Brain pericyte (primary cell): ENCODE measurements at places on chromosomes 7 and 10.

- DNase-seq = no peak
Observed at GRCh38 chr7:142231716-142232115, 26.1 kb downstream of the PRSS58 start.

DNA sequence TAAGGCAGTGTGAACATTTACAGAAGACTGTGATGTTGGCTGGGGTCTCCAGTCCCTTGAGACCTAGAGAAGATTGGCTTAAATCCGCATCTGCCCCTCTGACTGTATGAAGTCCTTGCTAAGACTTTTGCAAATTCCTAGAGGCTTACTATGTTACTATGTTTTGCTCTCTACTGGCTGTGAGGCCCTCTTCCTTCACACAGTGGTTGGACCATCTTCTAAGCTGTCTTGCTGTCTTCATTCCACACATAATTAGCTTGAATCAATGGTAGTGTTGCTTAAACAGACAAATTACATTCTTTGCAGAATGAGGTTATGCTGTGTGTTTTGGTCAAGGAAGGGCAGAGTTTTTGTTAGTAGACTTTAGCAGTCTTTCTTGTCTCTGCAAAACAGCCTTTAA lies 658.0 kb downstream of the TYW1 start:
- no peak for DNase-seq

DNA sequence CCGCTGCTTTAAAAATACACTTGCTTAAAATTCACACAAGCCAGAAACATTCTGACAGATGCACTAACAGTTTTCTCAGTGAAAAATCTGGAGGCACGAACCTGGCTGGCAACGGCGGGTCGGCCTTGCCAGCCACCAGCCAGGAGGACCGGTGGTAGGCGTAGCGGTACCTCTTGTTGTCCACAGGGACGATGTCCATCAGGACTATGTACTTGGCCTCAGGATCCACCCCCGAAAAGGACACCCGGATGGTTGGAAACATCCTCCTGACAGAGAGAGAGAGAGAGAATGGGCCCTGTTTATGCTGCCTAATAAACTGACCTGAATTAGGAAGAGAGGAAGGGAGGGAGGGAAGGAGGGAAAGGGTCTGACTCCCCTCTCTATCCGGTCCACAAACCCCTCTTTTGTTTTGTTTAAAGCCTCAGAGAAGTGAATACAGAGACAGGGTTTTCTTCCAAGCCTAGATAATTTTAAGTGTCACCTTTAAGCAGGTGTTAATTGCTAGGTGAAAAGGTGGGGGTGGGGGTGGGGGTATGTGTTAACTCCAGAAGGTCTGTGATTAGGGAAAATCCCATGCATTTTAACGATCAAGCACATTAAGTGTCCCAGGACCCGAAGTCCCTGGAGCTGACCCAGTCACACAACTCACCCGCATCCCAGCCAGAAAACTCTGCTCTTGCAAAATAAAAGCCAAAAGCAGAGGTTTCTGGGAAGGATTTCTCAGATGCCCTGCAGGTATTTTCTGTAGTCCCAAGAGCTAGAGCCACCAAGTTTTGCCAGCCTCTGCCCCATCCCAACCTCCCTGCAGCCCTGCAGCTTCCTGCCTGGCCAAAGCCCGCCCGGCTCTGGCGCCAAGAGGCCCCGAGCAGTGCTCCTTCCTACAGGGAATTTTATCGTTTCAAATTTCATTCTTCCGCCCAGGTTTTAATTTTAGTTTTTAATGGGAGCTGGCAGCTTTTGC lies 5.0 kb downstream of the TBX20 start:
- no peak for DNase-seq

DNA sequence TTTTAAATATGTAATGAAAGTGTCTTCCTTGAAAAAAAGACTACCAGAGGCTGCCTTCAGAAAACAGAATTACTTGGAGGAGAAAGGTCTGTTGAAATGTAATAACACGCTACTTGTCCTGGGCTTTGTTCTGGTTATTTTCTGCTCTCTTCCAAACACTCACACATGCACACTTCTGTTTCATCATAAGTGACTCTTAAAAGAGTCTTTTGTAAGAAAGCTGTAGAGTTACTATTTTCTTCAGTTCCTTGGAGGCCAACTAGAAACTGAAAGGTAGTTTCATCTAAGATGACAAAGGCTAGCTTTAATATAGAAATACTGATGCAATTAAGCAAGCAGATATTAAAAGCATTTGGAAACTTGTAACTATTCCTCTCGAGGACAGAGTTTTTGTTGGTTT lies 39.1 kb downstream of the TASOR2 start:
- no peak for DNase-seq

GRCh38 chr10:74544106-74544505 lies 282.3 kb upstream of the KAT6B start:
- DNase-seq = no peak

DNA sequence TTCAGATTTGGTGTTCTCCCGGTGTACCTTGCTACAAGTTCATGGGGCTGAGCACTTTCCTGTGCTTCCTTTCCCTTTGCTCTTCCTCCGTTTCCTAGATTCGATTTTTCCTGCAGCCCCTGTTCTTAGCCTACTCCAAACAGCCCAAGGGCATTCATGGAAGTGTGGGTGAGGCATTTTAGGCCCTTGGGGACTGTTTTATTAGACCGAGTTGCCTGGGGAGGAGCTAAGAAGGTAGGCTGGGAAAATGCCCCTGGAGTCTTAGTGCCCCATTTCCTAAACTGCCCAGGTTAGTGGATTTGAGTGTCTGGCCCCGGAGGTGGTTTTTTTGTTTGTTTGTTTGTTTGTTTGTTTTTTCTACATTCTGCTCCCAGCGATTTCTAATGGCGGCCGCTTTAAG lies 1.8 kb downstream of the LRMDA start:
- DNase-seq = no peak

DNA sequence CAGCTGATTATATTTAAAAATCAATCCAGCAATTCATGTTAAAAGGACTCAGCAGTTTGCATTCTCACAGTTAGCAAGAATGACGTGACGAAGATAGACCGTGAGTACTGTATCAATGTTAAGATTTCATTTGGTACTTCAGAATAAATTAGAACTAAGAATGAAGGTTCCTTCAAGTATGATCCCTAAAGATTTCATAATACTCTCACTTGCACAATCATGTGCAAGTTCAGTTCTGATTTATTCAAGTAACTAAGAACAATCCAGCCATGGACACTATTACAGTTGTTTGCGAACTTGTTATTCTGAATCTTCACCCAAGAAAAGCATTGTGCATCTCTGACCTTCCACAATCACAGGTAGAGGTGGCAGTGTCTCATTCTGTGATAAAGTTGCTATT lies 7.7 kb downstream of the RHEB start:
- DNase-seq = no peak

GRCh38 chr7:119640861-119641260 lies 632.1 kb upstream of the KCND2 start:
- no peak for DNase-seq

DNA sequence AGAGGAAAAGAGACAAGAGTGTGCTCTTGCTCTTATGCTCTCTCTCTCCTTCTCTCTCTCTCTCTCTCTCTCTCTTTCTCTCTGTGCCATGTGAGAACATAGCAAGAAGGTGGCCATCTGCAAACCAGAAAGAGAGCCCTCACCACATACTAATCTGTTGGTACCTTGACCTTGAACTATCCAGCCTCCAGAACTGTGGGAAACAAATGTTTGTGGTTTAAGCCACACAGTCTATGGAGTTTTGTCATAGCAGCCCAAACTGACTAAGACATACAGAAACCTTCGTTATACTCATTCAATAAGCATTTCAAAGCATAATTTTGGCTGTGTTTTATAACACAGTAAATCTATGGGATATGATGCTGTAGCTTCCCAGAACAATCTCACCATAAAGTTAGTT lies 56.4 kb upstream of the PLPP4 start:
- DNase-seq = no peak
